ENCODE measurements at places on chromosomes 16 and 17.

GRCh38 chr16:56632156-56632847, at the start of gene MT1M:
Gene MT1M, plus strand, starts transcription at chr16:56632659. Its CDS starts 73 bp downstream, at chr16:56632732.
- no peak for DNase-seq

DNA sequence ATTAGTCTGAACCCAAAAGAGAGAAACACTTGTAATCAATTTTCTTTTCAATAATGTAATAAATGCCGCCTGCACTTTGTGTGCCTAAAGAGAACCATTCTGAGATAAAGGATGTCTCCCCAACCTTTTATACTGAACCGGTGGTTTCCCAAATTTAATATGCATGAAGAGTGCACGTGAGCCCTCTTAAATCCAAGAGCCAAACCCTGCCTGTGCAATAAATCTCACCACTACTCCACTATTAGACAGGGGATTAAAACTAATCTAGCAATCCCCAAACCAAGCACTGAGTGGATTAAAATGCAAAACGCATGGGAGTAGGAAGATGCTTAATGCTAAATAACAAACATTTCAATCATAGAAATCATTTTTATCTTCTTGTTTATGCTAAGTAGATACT, 351.0 kb upstream of the PSMD7 start:
- DNase-seq = no peak

- no peak for DNase-seq
Measured at GRCh38 chr16:20364051-20364450, 11.5 kb upstream of the UMOD start.

GRCh38 chr16:1990351-1991134, 773 bp downstream of the SYNGR3 start:
- DNase-seq = peak; percentile 90

DNA sequence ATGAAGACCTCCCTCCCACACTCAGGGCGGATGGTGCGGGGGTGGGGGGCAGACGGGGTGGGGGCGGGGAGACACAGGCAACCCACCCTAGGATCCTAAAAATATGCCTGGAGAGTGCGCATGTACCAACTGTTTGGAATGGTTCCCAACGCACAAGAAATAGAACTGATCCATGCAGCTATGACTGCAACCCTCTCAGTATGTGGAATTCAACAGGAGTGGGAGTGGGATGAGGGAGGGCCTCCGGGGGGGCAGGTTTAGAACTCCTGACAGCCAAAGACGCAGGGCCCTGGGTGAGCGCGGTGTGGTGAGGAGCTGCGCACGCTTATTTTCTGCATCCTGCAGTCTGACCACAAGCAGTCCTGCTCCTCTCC, 1.1 kb upstream of the P2RX5 start:
- DNase-seq = no peak

GRCh38 chr17:35588196-35588920, 1.2 kb downstream of the AP2B1 start:
- DNase-seq = no peak

DNA sequence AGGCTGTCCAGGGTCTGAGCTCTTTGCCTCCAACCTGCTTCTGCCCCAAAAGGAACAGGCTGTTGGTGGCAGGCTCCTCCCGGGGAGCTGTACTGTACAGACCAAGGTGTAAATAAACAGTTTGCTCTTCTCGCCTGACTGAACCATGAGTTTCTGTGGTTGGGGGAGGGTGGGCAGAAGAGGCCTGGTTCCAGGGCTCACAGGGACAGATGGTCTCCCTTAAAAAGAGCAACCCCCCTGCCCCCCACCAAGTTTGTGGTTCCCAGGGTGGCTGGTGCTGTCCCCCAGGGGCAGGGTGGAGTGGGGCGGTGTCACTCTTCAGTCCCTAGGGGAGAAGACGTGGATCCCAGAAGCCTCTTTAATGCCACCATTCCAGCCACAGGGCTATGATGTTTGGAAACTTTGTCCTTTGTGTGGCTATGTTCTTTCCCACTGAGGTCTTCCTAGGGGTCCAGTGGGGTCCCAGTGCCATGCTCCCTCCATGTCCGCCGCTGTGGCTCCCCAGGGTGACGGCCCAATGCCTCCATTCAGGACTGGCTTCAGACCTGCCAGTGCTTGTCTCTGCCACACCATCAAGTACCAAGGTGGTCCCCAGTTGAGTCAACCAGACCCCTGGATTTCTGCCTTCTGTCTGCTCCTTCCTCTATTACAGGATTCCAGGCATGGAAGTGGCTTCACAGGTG, 146.7 kb downstream of the RAB11FIP4 start:
- peak; percentile 90 for DNase-seq

GRCh38 chr16:60203525-60204124, 1469.5 kb upstream of the GOT2 start:
- no peak for DNase-seq

GRCh38 chr16:77564791-77565390, 130.1 kb upstream of the ADAMTS18 start:
- DNase-seq = no peak

DNA sequence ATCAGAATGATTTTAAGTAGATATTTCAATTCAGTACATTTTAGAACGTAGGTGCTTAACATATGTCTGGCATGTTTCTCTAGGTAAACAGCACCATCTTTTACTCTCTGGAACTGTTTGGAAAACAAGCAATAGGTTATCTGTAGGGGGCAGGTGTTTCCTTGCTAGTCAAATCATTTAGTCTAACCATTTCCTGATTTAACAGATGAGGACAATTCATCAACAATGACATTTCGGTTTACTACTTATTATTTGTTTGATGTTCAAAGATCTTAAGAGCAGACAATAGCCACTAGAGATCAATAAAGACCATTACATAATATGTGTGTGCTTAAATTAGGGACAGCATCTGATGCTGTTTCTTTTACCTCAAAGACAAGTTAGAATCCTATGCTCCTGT, 173.1 kb downstream of the CEP112 start:
- DNase-seq = no peak

DNA sequence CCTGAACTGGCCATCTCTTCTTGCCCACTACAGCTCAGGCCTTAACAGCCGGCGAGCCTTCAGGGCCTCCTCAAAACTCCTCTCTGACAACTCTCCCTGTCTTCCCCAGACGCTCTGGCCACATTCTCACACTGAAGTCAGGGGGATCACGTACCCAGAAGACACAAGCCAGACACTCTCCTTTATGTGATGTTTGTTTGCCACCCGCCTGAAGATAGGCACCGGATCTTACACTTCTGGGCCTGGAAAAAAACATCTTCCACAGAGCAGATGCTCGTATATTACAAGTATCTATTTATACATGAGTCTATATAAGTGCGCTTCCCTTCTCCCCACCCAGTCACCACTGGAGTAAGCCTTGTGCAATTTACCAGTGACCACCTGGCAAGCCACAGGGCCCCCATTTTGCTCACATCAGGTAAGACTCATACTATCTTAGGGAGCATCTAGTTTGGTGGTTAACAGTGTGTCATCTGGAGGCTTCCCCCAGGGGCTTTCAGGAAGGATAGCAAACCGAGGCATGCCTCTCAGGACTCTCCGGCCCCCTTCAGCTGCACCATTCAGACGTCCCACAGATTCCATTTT, 349.4 kb downstream of the SOX9 start:
- no peak for DNase-seq

GRCh38 chr17:64499805-64500486, 3.1 kb upstream of the POLG2 start:
- DNase-seq = no peak

DNA sequence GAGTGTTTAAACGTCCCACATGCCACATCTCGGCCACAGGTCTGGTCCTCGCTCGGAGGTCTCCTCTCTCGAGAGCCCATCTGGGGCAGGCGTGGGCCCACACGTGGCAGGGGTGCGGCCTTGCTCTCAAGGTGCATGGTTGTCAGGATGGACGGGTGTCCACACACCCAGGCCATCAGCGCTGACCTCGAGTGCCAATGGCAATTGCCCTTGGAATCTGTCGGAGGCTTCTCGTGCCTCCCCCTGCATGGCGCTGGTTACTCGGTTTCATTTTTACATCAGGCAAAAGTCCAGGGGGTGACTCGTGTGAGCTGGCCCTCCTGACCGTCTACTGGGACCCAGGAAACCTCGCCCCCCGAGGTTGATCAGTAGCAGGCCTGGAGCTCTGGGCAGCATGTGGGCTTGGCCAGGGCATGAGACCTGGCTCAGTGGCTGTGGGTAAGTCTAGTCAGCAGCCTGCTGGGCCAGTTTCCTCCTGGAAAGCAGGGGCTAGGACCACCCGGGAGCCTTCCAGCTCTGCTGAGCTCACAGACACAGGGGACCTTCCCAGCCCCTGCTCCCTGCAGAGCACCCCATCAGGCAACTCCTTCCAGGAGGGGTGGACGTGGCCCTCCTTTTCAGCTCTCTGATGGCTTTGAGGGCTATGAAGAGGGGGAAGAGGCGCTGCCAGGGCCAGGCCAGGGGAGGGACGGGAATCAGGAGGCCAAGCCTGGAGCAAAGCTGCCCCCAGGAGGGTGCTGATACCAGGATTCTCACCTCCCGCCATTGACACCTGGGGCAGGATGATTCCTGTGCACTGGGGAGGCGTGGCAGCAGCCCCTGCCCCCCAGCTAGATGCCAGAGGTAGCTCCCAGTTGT, 3.7 kb upstream of the ZNF469 start:
- DNase-seq = no peak

DNA sequence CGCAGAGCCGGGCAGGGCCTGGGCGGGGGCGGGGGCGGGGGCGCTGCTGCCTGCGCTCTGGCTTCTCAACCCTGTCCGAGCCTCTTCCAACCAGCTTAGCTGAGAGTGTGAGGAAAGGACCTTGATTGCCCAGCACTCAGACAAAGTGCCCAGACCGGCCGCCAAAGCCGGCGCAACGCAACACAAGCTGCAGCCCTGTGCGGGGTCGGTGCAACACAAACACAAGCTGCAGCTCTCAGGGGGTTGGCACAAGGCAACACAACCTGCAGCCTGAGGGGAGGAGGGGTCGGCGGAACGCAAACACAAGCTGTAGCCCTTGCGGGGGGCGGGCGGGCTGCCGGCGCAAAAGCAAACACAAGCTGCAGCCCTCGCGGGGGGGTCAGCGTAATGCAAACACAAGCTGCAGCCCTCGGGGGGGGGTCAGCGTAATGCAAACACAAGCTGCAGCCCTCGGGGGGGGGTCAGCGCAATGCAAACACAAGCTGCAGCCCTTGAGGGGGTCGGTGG, 60.0 kb downstream of the KLHDC4 start:
- no peak for DNase-seq

DNA sequence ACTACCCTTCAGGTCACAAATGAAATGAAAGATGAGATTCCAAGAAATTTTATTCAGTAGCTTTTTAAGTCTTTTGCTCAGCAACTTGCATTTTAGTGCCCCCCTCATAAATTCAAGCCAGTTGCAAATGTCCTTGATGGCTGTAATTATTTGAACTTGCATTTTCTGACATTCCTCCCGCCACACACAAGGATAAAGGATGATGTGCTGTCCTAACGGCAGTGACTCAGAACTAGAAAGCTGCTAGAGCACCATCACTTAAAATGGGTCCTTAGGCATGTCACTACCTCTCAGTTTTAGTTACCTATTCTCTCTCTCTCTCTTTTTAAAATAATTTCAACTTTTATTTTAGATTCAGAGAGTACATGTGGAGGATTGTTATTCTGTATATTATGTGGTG, 306.7 kb downstream of the CNTNAP4 start:
- DNase-seq = no peak

GRCh38 chr17:16342979-16343378, 10.3 kb downstream of the CENPV start:
- DNase-seq = no peak

DNA sequence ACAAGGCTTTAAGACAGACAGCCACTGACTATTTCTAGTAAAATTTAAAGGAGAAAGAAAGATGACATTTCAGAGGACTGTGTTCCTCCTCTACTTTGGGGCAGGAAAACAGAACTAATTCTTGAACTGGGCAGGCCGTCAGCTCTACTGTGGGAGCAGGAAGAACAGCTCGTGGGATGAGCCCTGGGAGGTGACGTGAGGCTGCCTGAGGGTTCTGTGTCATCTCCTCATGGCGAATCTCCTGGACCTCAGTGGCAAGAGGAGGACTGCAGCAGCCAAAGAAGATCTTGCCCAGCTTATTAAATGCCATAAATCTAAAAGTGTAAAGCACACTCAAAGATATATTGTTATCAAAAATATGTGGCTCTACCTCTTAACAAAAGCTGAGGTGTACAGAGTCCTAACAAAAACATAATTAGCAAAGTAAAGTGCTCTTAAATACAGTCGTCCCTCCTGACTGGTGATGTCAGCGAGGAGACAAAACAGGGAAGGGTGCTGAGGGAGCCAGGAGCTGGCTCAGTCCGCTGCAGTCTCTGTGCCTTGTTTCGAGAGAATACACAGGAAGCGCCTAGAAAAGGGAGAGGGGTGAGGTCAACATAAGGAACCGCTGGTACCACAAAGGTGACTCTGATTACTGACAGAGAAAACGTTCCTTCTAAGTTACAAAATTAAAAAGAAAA, 58.0 kb downstream of the CREBBP start:
- DNase-seq = no peak

GRCh38 chr17:35345445-35345925, 27.9 kb downstream of the SLFN11 start:
- no peak for DNase-seq

GRCh38 chr17:13425390-13425789, 176.3 kb downstream of the HS3ST3A1 start:
- DNase-seq = no peak

DNA sequence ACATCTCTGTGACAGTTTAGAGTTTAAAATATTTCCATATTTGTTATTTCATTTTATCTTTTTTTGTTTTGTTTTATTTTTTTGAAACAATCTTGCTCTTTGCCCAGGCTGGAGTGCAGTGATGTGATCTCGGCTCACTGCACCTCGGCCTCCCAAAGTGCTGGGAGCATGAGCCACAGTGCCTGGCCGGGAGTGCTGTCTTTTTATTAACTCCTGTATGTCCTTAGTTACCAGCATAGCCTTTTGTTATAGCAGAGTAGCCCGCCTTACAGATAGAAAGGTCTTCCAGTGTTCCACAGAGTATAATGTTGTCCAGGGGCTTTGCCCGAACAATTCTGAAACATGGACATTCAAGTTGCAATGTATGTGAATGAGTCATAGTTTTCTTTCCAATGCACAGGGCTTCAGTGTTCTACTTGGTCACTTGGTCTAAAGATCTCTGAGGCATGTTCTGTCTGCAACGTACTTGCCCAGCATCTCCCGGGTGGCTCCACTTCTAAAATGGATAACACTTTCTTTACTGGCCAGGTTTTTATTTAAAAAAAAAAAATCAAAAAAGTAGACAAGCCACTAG, 125.6 kb downstream of the KCNJ18 start:
- no peak for DNase-seq

GRCh38 chr16:89847940-89848297, 19.6 kb downstream of the SPIRE2 start:
- DNase-seq = no peak

Measured in Peyer's patch (tissue), 4 donors.